Gastroesophageal sphincter (tissue), 4 donors: ENCODE measurements at places on chromosomes 4 and X. TPM values are rescaled to one million over a fixed set of nuclear protein-coding genes. Genes with fewer than 3 reads are reported as not detected.

The F8A3 gene
- 12.1 TPM for total RNA-seq

The ASB11 gene
- total RNA-seq, result not detected

The EGFL6 gene
- total RNA-seq, result 0.22 TPM

The SH3TC1 gene
- 12.6 TPM for total RNA-seq

The IBSP gene
- not detected for total RNA-seq

The RBM46 gene
- 0.08 TPM for total RNA-seq

The HEPH gene
- total RNA-seq, result 110 TPM

The TMPRSS11D gene
- 17.6 TPM for total RNA-seq

The GUCY1B1 gene
- total RNA-seq, result 101 TPM

The EGF gene
- total RNA-seq, result 0.93 TPM

The CENPE gene
- 0.93 TPM for total RNA-seq

The PDZD4 gene
- total RNA-seq, result 48.5 TPM

The ACE2 gene
- total RNA-seq, result 4.5 TPM

The PAGE4 gene
- 4.6 TPM for total RNA-seq

The P2RY10 gene
- total RNA-seq, result not detected

The SORCS2 gene
- 2.0 TPM for total RNA-seq

The SSX1 gene
- total RNA-seq, result not detected

The IGSF1 gene
- 1.8 TPM for total RNA-seq

The BEX1 gene
- 1.5 TPM for total RNA-seq

The DCX gene
- not detected for total RNA-seq

The ARAP2 gene
- 15.9 TPM for total RNA-seq

The MAP7D2 gene
- 0.27 TPM for total RNA-seq

The PROM1 gene
- total RNA-seq, result 16.3 TPM

The IL2 gene
- total RNA-seq, result not detected

The ARSJ gene
- 28.2 TPM for total RNA-seq

The WDR17 gene
- 4.9 TPM for total RNA-seq

The TECRL gene
- not detected for total RNA-seq

The PLP1 gene
- 20.3 TPM for total RNA-seq

The ARMCX2 gene
- total RNA-seq, result 33.7 TPM

The GPRASP2 gene
- total RNA-seq, result 14.3 TPM

The BRS3 gene
- total RNA-seq, result not detected

The CXorf58 gene
- 0.15 TPM for total RNA-seq

The FHDC1 gene
- total RNA-seq, result 1.8 TPM

The OTUD6A gene
- total RNA-seq, result not detected

The MMRN1 gene
- total RNA-seq, result 64.5 TPM

The PAGE5 gene
- total RNA-seq, result not detected

The SASH3 gene
- 8.2 TPM for total RNA-seq

The GPM6B gene
- 52.1 TPM for total RNA-seq

The HSFX1 gene
- total RNA-seq, result 2.3 TPM

The ZNF330 gene
- total RNA-seq, result 31.2 TPM

The GPRASP3 gene
- total RNA-seq, result 4.8 TPM

The NXF2B gene
- total RNA-seq, result not detected

The CHM gene
- total RNA-seq, result 19.1 TPM
